ENCODE measurements at places on chromosomes 2 and 18.
A peak's percentile ranks its signal among the peaks of the same experiment; 100 is the strongest.

DNA sequence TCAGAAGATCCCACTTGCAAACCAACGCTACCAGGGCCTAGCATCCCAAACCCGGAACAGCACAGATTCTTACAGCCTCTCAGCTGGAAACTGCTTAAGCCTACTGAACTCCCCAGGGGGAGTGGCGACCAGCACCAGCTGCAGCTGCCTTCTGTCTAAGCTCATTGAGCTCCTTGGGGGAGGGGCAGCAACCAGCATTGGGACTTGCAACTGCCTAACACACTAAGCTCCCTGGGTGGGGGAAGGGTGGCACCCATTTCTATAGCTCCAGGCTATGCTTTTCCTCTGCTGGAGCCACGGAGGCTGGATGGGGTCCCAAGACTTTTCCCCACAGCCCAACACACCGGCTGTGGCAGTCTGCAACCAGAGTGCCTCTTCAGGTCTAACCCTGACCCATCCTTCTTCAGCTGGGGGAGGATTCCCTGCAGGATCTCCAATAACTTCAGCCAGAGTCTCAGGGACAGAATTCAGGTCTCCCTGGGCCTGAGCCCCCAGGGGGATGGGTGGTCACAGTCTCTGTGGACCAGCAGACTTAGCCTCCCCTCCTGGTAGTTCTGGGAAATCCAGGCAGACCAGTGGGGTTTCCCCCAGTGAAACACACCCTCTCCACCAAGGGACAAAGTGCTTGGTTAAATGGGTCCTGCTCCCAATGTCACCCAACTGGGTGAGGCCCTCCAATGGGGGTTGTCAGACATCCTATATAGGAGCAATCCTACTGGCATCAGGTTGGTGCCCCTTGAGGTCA lies 45.9 kb upstream of the ITGA4 start:
- no peak for DNase-seq

GRCh38 chr2:233105930-233106329 lies 45.8 kb downstream of the INPP5D start:
- no peak for DNase-seq

DNA sequence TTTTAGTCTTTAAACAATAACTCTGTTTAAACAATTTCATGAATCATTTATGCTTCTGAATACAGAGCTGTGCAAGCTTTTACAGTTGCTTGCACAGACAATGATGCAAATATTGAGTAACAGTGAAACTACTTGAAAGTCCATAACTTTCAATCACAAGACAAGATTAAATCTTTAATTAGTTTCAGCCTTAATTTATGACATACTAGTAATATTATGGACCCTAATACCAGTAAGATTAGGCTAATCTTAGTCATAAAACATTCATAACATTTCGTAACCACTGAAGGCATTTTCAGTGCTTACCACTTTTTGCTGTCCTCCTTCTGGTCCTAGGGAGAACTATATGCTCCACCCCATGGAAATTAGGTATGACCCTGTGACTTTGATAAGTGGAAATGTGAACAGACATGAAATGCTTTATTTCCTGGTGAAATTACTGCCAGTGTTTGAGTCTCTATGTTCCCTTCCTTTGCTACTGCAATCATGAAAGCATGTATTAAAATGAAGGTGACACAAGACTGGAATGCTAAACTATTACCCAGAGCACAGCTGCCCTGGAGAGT lies 1.8 kb upstream of the COBLL1 start:
- DNase-seq = no peak

DNA sequence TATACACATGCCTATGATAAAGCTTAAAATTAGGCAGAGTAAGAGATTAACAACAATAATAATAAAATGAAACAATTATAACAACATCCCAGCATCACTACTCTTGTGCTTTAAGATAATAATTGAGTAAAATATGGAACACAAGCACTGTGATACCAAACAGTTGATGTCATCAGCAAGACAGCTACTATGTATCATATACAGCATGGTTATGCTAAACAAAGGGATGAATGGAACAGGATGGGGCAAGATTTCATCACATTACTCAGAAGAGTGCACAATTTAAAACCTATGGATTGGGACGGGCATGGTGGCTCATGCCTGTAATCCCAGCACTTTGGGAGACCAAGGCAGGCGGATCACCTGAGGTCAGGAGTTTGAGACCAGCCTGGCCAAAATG lies 1221.0 kb downstream of the SUCLG1 start:
- no peak for DNase-seq

DNA sequence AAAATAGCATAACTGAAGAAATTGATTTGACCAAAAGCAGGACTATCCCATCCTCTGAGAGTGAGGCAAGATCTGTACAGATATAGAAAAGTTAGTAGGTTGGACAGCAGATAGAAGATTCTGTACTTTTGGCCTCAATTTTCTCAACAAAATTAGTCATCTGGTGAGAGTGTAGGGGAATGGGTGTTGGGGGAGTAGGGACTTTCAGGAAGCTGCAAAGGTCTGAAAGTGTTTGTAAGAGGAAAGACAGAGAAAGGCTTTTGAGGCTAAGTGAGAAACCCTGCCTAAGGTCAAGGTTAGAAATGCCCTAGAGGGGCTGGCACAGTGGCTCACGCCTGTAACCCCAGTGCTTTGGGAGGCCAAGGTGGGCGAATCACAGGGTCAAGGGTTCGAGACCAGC lies 40.3 kb downstream of the DAPL1 start:
- DNase-seq = no peak

GRCh38 chr2:77147153-77147552 lies 375.0 kb downstream of the LRRTM4 start:
- DNase-seq = no peak

- DNase-seq = no peak
Measured at GRCh38 chr2:9735335-9735734, 104.5 kb upstream of the YWHAQ start.

DNA sequence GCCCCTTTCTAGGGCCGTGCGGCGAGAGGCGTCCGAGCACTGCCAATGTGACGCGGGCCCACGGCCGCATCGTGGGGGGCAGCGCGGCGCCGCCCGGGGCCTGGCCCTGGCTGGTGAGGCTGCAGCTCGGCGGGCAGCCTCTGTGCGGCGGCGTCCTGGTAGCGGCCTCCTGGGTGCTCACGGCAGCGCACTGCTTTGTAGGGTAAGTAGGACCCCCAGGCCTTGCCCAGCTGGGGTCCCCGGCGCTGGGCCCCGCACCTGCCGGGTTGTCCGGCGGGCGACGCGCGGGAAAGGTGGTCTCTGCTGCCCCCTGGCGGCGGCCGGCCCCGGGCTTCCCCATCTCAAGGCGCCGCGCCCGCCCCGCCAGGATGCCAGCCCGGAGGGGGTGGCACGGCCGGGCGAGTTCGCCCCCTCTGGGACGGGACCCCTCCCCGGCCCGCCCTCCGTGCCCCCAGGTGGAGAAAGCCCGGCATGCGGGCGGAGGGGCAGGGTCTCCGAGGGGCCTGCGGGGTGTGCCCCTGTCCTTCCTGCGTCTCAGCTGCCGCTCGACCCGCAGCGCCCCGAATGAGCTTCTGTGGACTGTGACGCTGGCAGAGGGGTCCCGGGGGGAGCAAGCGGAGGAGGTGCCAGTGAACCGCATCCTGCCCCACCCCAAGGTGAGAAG lies 1.9 kb downstream of the PRSS56 start:
- DNase-seq = peak; percentile 76
